ENCODE measurements at places on chromosomes 2 and 18. TPM values are rescaled to one million over a fixed set of nuclear protein-coding genes. Genes with fewer than 3 reads are reported as not detected.

DNA sequence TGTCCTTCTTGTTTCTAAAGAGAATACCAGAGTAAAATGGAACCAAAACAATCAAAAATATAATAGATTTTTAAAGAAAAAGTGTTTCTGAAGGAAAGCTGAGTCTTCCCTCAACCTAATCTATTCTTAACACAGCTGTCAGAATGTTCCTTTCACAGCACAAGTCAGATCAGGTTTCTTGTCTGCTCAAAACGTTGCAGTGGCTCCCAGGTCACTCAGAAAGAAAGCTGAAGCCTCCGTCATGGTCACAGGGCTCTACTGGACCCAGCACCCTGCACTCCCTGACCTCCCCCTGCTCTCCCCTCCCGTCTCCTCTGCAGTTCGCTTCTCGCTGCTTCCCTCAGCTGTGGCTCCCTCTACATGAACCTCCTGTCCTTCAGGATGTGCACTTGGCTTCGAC is 90.7 kb upstream of the PTPRM start:
- DNase-seq = no peak

DNA sequence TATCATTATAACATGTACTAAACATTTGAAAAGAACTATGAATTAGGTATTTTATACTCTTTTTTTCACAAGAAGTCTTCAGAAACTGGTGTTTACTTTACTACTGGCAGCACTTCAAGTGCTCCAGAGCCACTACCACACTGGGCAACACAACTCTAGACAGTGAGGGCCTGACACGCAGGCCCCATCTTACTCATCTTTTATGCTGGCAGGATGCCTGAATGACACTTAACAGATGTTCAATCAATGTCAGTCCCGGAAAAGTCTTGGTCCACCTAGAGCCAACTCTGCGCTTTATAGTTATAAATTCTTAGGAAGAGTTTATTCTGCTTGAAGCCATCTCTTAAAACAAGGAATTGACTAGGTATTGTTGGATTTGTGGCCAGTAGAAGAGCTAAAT is 8.7 kb upstream of the WIPF1 start:
- no peak for DNase-seq

- DNase-seq = no peak
These were observed 306.5 kb downstream of the PIEZO2 start for GRCh38 chr18:10842861-10843260.

The ZNF407 gene
- 16.7 TPM for total RNA-seq

The KCNF1 gene
- not detected for total RNA-seq

Data from left lung (tissue), 14 donors.